ENCODE measurements at places on chromosomes 3 and 15. TPM values are rescaled to one million over a fixed set of nuclear protein-coding genes. Genes with fewer than 3 reads are reported as not detected.

DNA sequence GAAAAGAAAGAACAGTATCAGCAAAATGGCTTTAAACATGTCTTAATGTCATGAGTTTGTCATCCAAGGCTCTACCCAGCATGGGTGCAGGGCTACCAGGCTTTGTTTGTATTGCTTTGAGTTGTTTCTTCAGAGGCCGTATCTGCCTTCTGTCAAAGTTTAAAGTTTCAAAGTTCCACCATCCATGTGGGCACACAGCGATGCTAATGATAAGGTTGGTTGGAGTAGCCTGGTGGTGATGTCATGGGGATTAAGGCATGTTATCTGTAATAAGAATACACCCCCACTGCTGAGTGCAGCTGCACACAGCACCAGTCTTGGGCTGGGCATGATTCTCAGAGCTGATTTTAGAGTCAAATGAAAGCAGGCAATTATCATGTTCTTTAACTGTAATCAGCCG is 72.0 kb upstream of the LRTM1 start:
- H3K4me3 ChIP-seq, result no peak overlapping the region
- peak; percentile 41 for DNase-seq
- no peaks in the 10 kb centered on the region for H3K27me3 ChIP-seq
- no peaks in the 10 kb centered on the region for H3K36me3 ChIP-seq

C2CD4A gene
- not detected for total RNA-seq

- peaks cover 2% of the 10 kb centered on the region for H3K4me1 ChIP-seq
- no peaks in the 10 kb centered on the region for H3K36me3 ChIP-seq
- no peaks in the 10 kb centered on the region for H3K27me3 ChIP-seq
These were observed 50.8 kb downstream of the GXYLT2 start for GRCh38 chr3:72938471-72939265.

GRCh38 chr3:116561529-116561928 is 116.2 kb upstream of the LSAMP start:
- no peaks in the 10 kb centered on the region for H3K36me3 ChIP-seq
- H3K4me3 ChIP-seq, result no peak overlapping the region
- H3K27me3 ChIP-seq, result no peaks in the 10 kb centered on the region

DNA sequence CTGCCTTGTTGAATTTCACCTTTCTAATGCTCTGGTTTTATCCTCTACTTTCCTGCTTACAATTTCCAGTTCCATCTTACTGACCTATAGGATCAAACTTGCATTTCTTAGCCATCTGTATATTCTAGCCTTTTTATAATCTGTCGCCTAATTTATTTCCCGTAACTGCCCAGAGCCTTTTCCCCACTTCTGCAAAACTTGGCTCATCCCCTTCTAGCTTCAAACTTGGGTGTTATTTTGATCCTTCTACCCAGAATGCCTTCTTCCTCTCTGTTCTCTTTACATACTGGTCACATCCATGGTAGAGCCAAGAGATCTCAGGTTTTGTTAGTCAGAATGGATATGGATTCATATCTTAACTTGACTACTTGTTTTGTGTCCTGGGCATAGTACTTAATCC is 2.6 kb downstream of the SACM1L start:
- no peak overlapping the region for H3K4me3 ChIP-seq
- DNase-seq, result no peak
- no peak overlapping the region for H3K27ac ChIP-seq
- H3K4me1 ChIP-seq, result peaks cover 5% of the 10 kb centered on the region

DNA sequence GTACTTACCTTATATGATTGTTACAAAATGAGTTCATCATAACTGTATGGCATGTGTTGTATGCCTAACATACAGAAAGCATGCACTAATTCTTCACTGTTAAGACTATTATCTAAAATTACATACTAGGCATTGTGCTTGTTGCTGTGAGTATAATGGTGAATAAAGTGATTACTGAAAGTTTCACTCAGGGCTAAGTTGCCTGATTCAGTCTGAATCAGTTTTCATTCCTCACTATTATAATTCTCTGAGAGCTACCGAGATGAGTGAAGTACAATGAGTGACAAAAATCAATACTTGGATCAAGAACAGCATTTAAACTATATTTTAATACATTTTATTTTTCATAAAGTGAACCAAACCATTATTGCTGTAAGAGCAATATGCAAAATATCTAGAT is 7.5 kb upstream of the GCSAM start:
- no peak overlapping the region for H3K4me3 ChIP-seq
- no peak for DNase-seq
- H3K27ac ChIP-seq, result no peak overlapping the region

FETUB gene
- total RNA-seq, result not detected

GOLGA8O gene
- total RNA-seq, result 0.36 TPM

DNA sequence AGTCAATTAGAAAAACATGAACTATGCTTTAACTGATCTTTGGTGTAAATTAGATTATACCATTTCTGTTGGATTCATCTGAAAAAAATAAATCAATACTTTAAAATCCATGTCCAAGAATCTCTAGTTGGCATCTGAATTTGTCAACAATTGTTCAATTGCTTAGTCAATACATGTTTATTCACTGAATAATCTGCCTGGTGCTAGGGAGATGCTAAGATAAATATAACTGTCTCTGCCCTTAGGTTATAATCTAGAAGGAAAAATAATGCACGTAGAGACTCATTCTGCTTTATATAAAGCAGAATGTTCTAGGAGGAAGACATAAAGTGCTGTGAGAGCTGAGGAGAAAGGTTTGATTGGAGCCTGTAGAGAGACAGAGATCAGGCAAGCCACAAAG is 537.2 kb upstream of the IL12A start:
- H3K27me3 ChIP-seq, result no peaks in the 10 kb centered on the region
- H3K36me3 ChIP-seq, result no peaks in the 10 kb centered on the region
- no peak overlapping the region for H3K27ac ChIP-seq
- no peak overlapping the region for H3K4me3 ChIP-seq
- H3K4me1 ChIP-seq, result peaks cover 1% of the 10 kb centered on the region

IL16 gene
- 0.18 TPM for total RNA-seq

GRCh38 chr3:32399030-32399620 is 7.5 kb downstream of the CMTM7 start:
- H3K27me3 ChIP-seq, result no peaks in the 10 kb centered on the region
- H3K4me1 ChIP-seq, result peaks cover 2% of the 10 kb centered on the region
- H3K36me3 ChIP-seq, result no peaks in the 10 kb centered on the region
- no peak overlapping the region for H3K4me3 ChIP-seq
- peak; percentile 60 for DNase-seq

SLC28A2 gene
- not detected for total RNA-seq

DNA sequence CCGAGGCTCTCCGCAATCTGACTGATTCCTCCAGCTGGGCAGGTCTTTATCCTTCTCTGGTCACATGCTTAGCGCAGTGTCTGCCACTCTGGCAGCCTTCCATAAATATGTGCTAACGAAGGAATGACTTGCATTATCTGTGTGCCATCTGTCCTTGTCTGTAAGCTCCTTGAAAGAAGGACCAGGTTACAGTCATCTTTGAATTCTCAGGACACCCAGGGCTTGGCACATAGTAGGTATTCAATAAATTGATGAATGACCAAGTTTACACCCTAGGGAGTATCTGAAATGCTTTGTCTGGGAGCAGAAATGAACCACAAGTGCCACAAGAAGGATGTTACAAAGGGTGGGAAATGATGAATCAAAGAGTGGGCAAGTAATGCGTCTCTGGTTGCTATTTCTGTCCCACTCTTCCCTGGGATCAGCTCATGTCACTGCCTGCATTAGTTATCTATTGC is 16.5 kb upstream of the FAM3D start:
- DNase-seq, result no peak
- no peak overlapping the region for H3K4me3 ChIP-seq
- H3K36me3 ChIP-seq, result no peaks in the 10 kb centered on the region

DNA sequence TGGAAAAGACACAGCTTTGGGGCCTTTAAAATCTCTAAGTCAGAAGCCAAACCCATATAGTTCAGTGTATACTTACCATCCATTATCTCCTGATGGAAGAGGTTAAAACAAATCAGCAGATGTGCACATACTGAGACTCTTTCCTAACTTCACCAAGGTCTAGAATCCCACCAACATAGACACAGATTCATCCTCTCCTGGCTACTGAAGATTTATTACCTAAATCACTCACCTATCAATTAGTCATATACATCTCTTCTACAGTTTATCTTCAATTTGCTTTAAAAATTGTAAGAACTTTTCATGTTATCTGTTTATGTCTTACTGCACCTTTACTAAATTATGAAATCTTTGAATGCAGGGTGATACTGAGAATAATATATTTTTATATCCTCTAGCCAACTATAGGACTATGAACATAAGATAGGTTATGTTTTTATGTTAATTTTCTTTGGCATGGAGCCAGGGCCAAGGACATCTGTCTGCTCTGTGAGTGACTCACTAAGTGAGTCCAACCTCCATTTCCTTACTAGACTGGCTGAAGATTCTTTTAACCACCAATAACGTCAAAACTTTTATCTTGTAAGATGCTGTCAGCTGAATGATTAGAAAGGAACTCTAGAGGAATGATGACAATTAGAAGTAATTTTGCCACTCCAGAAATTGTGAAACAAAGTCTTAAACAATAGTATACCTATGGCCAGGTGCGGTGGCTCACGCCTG is 397.6 kb downstream of the FOXP1 start:
- peak; percentile 82 for DNase-seq
- no peak overlapping the region for H3K4me3 ChIP-seq
- no peaks in the 10 kb centered on the region for H3K36me3 ChIP-seq

DNA sequence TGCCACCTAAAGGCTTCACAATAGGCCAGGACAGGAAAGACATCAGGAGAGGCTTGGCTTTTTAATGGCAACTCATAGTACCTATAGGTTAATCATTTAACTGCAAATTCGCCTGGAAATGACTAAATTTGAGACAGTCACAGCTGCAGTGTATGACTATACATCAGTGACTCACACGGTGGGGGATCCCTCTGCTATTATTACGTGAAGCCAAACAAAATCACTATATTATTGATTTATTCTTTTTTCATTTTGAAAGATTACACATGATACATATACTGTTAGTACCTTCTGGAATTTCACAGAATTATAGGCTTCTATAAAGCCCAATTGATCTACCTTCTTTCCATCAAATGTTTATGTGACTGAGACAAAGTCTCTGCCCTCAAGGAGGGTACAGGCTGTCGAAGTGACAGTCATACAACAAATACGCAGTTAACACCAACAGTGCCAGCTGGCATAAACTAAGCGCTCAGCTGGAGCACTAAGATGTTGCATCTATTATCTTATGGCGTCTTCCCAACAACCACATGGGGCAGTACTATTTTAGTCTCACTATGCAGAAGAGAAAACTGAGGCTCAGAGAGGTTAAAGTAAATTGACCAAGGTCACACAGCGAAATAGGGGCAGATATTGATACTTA is 82.0 kb upstream of the LMOD3 start:
- H3K27ac ChIP-seq, result no peak overlapping the region
- H3K36me3 ChIP-seq, result no peaks in the 10 kb centered on the region
- H3K4me3 ChIP-seq, result no peak overlapping the region
- no peaks in the 10 kb centered on the region for H3K4me1 ChIP-seq
- H3K27me3 ChIP-seq, result peaks cover 13% of the 10 kb centered on the region
- peak; percentile 22 for DNase-seq

DNA sequence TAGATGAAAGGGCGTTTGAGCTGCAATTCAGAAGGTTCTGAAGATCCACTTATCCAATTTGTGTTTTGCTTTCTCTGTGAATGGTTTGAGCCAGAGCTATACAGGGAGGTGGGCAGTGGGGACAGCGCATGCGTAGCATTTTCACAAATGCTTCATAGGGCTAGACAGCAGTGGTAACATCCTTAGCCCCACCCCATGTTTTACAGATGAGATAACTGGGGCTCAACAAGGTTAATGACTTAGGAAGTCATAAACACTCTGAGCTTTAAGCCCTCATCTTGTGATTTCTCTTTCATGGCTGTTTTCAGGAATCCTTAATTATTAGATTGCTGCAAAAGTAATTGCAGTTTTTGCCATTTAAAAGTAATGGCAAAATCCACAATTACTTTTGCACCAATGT is 408.7 kb downstream of the IL5RA start:
- H3K4me3 ChIP-seq, result no peak overlapping the region
- no peaks in the 10 kb centered on the region for H3K27me3 ChIP-seq
- no peaks in the 10 kb centered on the region for H3K4me1 ChIP-seq
- no peak for DNase-seq
- no peak overlapping the region for H3K27ac ChIP-seq
- no peaks in the 10 kb centered on the region for H3K36me3 ChIP-seq

DNA sequence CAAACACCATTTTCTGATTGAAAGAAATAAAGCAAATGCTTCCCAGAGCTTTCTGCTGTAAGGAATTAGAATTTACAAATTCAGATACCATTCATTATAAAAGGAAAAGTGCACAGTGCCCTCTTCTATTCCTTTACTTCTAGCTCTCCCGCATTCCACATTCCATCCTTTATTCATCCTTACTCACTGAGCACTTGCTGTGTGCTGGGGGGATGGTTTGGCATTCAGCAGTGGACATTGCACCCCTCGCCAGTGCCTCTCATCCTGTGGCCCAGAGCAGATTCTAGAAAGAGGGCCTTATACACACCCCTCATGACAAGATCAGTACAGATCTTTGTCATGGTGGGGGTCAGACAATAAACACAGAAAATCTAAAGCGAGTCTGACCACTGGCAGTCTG is 73.0 kb downstream of the MGLL start:
- DNase-seq, result peak; percentile 31
- peaks cover 34% of the 10 kb centered on the region for H3K4me1 ChIP-seq
- H3K27ac ChIP-seq, result no peak overlapping the region
- H3K36me3 ChIP-seq, result no peaks in the 10 kb centered on the region

DNA sequence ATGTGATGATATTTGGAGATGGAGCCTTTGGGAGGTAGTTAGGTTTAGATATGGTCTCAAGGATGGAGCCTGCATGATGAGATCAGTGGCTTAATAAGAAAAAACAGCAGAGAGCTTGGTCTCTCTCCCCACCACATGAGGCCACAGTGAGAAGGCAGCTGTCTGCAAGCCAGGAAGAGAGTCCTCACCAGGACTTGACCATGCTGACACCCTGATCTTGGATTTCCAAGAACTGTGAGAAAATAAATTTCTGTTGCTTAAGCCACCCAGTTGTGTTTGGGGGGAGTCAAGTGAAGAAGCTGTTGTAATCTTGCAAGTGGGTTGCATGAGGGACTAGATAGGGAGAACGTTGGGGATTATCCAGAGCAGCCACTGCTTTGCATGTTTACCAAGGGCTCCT is 62.3 kb upstream of the TNFAIP8L3 start:
- H3K27me3 ChIP-seq, result peaks cover 65% of the 10 kb centered on the region
- H3K36me3 ChIP-seq, result no peaks in the 10 kb centered on the region
- H3K4me3 ChIP-seq, result no peak overlapping the region
- no peaks in the 10 kb centered on the region for H3K4me1 ChIP-seq

GRCh38 chr3:118269537-118270125 is 765.0 kb downstream of the IGSF11 start:
- H3K27me3 ChIP-seq, result no peaks in the 10 kb centered on the region
- H3K27ac ChIP-seq, result no peak overlapping the region
- no peak for DNase-seq
- H3K36me3 ChIP-seq, result no peaks in the 10 kb centered on the region

DNA sequence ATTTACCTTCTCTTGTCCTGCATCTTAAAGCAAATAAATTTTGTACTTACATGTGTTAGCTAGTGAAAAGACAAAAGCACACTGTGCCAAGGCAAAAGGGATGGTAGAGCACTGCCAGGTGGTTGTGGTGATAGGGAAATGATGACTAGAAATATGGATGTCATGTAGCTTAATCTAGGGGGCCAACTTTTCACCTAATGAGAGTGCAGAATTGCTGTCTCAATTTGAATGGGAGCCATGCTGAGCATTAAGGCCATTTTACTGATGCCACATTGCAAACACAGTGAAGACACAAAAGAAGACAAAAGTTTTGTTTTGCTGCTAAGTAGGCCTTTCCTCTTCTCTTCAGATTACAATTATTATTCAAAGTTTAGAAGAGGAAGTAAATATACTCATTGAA is 274.7 kb downstream of the PDCD6IP start:
- H3K36me3 ChIP-seq, result no peaks in the 10 kb centered on the region
- H3K4me3 ChIP-seq, result no peak overlapping the region
- no peaks in the 10 kb centered on the region for H3K4me1 ChIP-seq
- H3K27me3 ChIP-seq, result no peaks in the 10 kb centered on the region

GPR27 gene
- not detected for total RNA-seq

All from IMR-90 (cell line).